Smooth muscle cell of the coronary artery (primary cell): ENCODE measurements at places on chromosomes 3 and 15. TPM values are rescaled to one million over a fixed set of nuclear protein-coding genes. Genes with fewer than 3 reads are reported as not detected.

The CCDC13 gene
- 0.23 and 0.47 TPM in 2 replicates for total RNA-seq

The DUOXA2 gene
- not detected in 2 replicates for total RNA-seq

The NAALADL2 gene
- total RNA-seq = 2.0 and 7.8 TPM in 2 replicates

The FBXL22 gene
- 0.53 TPM in 1 of 2 replicates, not detected in the other for total RNA-seq

The CD200 gene
- 2.6 and 24.0 TPM in 2 replicates for total RNA-seq

The SPTSSB gene
- total RNA-seq = 0.08 TPM in 1 of 2 replicates, not detected in the other

The TMEM212 gene
- total RNA-seq = not detected in 2 replicates

The DUOX1 gene
- 0.08 and 0.59 TPM in 2 replicates for total RNA-seq

The MYEF2 gene
- 0.94 and 6.2 TPM in 2 replicates for total RNA-seq

The FAM3D gene
- not detected in 2 replicates for total RNA-seq

The ATG7 gene
- total RNA-seq = 46.3 and 77.5 TPM in 2 replicates

The SEMA3G gene
- total RNA-seq = 0.90 TPM in 1 of 2 replicates, not detected in the other

The NEK11 gene
- 4.1 and 5.4 TPM in 2 replicates for total RNA-seq

The VGLL3 gene
- 2.9 and 54.9 TPM in 2 replicates for total RNA-seq

The SLC22A14 gene
- total RNA-seq = 0.23 and 0.70 TPM in 2 replicates

The ACP3 gene
- total RNA-seq = 0.08 and 0.23 TPM in 2 replicates

The ASB7 gene
- total RNA-seq = 12.7 and 20.4 TPM in 2 replicates

The FBN1 gene
- total RNA-seq = 1,221 and 1,470 TPM in 2 replicates

The ZIC4 gene
- 0.08 and 0.70 TPM in 2 replicates for total RNA-seq

The ATP13A4 gene
- 0.23 TPM in 2 replicates for total RNA-seq
